Neural crest cell (in vitro differentiated cells): ENCODE measurements at places on chromosomes 5 and 9.
A peak's percentile ranks its signal among the peaks of the same experiment; 100 is the strongest.

- no peak for DNase-seq
Observed at GRCh38 chr9:86257391-86257790, 2.1 kb downstream of the C9orf153 start.

DNA sequence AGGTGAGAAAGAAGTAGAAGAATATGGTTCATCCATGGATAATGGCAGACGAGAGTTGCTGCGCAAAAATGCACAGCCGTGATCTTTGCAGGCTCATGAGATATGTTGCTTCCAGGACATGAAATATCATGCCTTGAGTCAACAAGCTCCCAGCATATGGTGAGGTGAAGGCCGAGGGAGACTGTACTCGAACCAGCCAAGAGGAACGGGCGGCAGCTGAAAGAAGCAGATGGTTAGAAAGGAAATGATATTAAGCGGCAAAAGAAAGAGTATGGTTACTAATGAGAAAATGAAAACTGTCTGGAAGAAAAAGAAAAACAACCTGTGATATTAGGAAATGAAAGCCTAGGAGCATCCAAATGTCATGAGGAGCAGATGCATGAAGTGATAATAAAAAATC lies 344.7 kb upstream of the DAP start:
- no peak for DNase-seq

DNA sequence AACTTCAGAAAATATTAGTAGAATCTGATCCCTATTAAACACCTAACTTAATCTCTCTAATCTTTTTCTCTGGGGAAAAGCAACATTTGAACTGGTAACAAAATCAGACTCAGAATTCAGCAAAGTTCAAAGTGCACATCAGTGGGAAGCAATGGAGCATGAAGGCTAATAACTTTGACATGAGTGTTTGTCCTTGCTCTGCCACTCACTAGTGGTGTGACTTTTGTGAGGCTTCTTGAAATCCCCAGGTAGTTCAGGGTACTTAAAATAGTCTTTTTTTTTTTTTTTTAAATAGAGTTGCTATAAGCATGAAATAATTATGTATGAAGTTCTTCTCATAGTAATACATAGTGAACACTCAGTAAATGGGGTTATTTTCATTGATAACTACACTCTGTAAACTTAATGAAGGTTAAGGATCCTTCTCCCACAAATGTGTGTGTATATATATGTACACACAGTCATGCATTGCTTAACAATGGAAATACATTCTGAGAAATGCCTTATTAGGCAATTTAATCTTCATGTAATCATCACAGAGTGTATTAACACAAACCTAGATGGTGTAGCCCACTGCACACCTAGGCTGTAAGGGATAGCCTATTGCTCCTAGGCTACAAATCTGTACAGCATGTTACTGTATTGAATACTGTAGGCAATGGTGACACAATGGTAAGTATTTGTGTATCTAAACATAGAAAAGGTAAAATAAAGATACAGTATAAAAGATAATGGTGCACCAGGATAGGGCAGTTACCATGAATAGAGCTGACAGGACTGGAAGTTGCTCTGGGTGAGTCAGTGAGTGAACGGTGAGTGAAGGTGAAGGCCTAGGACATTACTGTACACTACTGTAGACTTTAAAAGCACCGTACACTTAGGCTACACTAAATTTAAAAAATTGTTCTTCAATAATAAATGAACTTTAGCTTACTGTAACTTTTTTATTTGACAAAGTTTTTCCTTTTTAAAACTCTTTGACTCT lies 73.3 kb upstream of the HMHB1 start:
- DNase-seq = no peak

GRCh38 chr9:123725389-123725788 lies 204.5 kb downstream of the DENND1A start:
- peak; percentile 4 for DNase-seq

DNA sequence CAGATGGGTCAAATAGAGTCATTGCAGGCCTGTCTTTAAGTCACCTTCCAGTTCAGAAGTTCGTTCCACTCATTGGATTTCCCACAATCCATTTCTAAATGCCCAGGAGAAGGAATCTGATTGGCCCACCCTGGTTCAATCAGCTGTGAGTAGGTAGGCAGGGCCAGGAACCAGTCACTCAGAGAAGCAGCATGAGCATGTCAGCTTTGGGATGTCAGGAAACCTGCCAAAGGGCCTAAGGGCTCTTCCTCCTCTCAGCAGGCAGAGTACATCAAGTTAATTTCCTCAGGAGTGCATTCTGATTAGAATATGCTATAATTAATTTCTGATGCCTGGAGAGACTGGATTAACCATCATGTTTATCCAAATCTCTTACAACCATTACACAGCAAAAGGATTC lies 412.9 kb upstream of the CCNH start:
- no peak for DNase-seq

DNA sequence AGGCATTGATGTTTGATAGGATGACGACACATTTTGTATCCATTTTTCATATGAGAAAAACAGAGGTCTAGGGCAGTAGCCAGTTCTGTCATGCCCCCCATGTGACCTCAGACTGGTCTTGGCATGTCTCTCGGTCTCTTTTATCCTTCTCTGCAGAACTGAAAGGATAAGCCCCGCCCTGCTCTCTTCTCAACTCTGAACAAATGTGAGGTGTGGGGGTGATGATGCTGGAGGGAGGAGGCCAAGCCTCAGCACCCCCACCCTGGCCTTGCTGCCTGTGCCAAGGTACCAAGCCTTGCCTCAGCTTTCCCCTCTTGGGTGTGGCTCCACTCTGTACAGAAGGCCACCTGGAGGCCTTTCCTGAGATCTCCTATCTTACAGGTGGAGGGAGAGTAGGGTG lies 19.5 kb upstream of the CRB2 start:
- DNase-seq = no peak

GRCh38 chr5:43042176-43042625 lies 2.1 kb upstream of the ANXA2R start:
- DNase-seq = peak; percentile 57

GRCh38 chr9:95107976-95108375 lies 209.5 kb downstream of the FANCC start:
- no peak for DNase-seq

DNA sequence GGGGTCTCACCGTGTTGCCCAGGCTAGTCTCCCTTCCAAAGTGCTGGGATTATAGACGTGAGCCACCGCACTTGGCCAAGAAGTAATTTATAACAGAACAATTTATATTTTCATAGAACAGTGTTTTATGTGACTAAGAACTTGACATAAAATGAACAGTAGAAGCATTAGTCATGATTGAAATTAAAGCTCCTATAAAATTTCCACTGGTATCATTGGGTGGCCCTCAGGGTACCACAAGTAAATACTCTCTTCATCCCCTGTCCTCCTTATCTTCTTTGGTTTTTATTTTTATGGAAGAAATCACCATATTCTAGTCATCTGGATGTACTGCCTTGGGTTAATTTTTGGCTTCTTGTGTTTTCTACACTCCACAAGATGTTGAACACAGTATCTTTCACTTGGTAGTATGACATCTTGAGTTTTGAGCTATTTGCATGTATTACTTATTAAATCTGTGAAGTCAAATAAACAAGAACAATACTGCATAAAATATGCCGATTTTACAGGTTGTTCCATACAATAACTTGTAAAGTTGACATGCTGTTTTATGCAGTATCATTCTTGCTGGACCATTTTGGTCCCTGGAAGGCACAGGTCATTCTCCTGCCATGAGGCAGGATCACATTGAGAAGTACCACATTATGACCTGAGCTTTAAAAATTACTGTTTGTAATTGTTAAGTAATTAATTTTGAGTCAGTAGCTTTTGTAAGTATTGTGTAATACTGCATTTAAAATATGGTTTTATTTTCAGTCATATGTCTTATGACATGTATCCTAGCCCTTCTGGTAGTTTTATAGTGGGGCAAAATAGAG lies 24.4 kb downstream of the LMNB1 start:
- no peak for DNase-seq

DNA sequence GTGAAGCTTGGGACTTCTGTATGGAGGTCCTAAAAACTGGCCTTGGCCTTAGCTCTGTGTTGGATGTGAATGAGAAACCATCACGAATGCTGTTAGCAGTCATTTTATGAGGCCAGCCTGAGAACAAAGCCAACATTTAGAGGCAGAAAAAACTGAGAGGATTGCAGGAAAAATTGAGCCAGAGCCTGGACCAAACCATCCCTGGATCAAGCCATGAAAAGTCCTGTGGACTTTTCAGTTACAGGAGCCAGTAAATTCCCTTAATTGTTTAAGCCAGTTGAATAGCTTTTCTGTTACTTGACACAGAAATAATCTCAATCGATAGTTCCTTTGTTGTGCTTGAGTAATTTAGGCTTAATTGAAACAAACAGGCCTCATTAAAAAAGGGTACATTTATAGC lies 42.6 kb upstream of the SPATA31D4 start:
- no peak for DNase-seq

DNA sequence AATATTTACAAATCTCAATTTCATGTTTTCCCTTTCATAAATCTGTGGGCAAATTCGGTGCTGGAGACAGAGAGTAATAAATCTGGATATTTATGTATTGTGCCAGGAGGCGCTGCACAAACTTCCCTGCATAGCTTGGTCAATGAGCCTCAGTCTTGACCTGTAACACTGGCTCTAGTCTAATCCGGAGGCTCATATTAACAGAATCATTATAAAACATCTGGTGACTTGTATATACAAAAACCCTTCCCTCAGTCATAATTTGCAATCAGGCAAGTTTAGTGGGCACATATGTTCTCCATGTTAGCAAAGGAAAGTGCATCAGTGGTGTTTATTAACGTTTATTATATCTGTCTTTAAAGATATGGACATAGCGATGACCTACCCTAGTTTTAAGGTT lies 104.0 kb upstream of the BNC2 start:
- DNase-seq = no peak

- DNase-seq = no peak
Observed at GRCh38 chr5:73783828-73784227, 157.8 kb downstream of the ARHGEF28 start.

DNA sequence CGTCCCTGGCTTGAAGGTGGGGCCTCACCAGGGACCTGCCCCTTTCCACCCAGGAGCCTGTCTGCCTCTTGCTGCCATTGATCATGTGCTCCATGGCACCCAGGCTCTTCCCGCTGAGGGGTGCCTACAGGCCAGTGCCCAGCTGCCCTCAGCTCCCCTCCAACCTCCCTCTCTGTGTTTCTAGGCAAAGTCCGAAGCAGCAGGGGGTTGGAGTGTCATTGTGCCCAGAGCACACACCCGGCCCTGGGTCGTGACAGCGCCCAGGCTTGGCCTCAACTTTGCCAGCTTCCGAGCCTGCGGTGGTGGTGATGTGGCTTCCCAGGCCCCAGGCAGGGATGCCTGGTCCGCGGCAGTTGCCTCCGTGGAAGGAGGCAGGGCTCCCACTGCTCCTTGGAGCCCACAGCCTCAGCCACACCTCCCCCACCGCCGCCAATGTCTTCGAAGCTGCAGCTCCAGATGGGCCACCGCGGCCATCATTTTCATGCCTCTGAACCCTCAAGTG lies 52.4 kb downstream of the GTF3C4 start:
- no peak for DNase-seq

DNA sequence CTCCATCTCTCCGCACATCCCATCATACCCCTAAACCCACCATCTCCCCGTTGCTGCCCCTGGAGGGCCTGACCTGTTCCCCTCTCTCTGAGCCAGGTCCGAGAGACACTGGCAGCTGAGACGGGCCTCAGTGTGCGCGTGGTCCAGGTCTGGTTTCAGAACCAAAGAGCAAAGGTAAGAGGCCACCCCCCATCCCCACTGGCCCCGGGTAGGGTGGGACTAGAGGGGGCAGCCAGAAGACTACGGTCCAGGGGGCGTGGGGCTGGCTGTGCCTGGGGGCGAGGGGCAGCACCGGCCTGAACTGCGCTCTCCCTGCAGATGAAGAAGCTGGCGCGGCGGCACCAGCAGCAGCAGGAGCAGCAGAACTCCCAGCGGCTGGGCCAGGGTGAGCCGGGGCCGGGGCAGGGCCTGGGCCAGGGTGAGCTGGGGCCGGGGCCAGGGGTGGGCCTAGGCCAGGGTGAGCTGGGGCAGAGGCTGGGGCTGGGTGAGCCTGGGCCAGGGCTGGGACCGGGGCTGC lies 79.8 kb downstream of the LMX1B start:
- DNase-seq = no peak

DNA sequence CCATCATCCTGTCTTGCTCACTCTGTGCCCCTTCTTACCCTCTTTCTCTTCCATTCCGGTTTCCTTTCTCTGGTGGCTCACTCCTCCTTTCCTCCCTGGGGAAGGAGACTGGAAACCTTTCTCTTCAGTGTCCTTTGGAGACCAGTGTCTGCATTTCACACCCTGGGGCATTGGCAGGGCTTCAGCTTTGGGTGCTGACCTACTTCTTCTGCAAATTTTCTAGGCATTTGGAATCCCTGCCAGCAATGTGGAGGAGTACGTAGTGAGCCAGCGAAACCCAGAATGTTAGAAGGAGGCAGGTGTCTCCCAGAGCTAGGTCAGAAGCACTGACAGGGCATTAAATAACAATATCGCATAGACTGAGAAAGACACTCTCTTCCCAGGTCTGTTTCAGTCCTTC lies 122.2 kb downstream of the SLC28A3 start:
- no peak for DNase-seq

- DNase-seq = no peak
Observed at GRCh38 chr9:136556166-136556565, 10.3 kb upstream of the NOTCH1 start.

- DNase-seq = no peak
Observed at GRCh38 chr5:67156976-67157583, 39.5 kb downstream of the CD180 start.

DNA sequence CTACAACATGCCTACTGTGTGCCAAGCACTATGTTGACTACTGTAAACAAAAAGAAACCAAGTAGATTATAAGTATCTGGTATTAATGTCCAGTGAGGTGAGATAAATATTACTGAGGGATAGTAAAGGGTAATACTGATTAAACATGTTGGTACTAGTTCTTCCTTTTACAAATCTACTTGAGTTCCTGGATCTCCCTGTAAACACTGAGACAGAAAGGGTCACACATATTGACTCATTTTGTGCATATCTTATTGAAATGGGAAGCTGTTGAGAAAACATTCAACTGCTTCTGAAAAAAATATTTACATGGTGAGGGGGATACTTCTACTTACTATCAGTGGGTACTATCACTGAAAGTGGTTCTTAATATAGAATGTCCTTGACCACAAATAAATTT lies 24.3 kb downstream of the EFNA5 start:
- no peak for DNase-seq

DNA sequence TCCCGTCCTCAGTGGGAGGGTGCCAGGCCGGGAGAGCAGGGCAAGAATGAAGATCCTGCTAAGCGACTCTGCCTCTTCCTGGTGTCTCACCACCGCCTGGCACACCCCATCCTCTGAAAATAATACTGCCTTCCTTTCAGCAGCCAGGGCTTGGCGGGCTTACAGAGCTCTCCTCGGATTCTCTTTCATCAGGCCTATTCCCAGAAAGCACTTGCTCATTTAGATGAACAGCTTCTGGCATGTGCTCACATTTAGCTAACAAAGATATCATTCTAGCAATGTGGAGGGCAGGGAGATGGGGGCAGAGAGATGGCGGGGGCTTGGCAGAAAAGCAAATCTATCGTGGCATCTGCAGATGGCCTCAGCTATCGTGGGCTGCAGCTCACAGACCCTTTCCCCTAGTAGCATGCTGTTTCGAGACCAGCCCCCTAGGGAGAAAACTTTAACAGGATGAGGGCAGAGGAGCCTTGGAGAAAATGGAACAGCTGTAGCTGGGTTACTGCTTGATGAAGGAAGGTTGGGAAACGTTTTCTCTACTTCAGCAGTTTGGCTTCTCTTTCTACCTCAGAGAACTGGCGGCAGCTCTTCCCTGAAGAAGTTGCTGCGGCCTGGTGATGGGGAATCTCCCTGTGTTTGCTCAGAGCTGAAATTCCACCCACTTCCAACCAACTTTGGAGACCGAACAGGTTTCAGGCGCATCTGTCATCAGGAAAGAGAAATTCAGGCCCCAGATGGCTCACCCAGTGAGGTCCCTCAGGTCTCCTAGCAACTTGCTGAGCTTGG lies 102.1 kb downstream of the TMEM174 start:
- DNase-seq = no peak
